Posterior cingulate gyrus (tissue), 11 donors: ENCODE measurements at places on chromosomes 5 and 9.

- DNase-seq = no peak
These were observed 53.5 kb upstream of the CDKN2AIPNL start for GRCh38 chr5:134464988-134465815.

DNA sequence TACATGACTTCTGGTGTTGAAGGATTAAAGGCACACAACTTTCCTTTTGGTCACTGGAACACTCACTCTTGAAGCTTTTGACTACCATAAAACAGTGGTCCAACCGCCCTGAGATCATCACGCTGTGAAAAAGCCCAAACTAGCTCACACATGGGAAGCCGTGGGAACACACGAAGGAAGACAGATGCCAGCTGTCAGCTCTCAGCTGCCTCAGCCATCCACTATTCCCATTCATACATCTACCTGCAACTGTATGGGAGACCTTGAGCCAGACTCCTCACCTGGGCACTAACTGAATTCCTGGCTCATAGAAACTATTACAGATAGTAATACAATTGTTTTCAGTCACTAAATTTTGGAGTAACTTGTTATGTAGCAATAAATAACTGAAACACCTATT lies 246.1 kb downstream of the MSX2 start:
- no peak for DNase-seq

GRCh38 chr5:156259618-156260017 lies 67.3 kb upstream of the SGCD start:
- no peak for DNase-seq

DNA sequence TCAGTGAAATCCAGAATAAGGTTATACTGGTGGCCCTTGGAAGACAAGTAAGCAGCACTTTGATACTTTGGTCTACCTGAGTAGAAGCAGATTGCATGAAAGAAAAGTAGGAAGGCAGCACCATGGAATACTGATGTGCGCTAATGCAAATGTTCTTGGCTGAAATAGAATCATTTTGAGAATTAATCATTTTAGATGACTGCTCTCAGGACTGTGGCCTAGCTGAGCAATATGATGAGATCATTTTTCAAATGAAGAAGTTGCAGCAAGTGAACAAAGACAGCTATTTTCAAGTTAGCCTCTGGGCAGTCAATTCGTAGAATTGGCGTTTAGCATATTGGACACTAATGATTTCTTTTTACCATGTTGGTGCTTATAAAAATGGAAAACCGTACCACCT lies 483.5 kb downstream of the TMEM232 start:
- DNase-seq = no peak

- no peak for DNase-seq
These were observed 8.3 kb upstream of the CCNO start for GRCh38 chr5:55241746-55242145.

GRCh38 chr9:5531101-5531882 lies 21.0 kb downstream of the PDCD1LG2 start:
- DNase-seq = no peak

GRCh38 chr5:74067748-74068541 lies 441.9 kb downstream of the ARHGEF28 start:
- DNase-seq = no peak

- no peak for DNase-seq
These were observed 97.2 kb downstream of the RALGPS1 start for GRCh38 chr9:127011772-127012171.

DNA sequence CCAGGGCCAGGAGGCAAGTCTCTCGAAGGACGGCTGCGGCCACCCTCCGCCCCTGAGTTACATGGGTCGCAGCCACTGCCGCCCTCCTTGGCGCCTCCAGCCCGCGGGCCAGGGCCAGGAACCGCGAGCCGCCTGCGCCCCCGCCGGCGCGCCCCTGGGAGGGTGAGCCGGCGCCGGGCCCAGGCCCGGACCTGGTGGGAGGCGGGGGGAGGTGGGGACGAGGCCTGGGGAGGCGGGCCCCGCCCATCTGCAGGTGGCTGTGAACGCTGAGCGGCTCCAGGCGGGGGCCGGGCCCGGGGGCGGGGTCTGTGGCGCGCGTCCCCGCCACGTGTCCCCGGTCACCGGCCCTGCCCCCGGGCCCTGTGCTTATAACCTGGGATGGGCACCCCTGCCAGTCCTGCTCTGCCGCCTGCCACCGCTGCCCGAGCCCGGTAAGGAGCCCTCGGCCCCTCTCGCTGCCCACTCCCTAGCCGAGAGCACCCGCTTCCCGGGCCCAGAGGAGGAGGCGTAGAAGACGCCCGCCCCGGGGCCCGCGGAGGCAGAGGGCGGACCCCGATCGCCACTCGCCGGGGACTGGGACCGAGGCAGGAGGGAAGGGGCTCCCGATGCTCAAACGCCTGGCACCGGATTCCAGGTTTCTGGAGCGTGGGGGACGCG lies at the start of gene ASS1:
Gene ASS1 (plus strand): TSS at position 397 of the 657 bp plus-strand sequence. CDS start 7,268 bp downstream, outside the sequence.
- no peak for DNase-seq

- DNase-seq = no peak
These were observed 20.7 kb upstream of the ANKRD34B start for GRCh38 chr5:80590766-80591165.

- DNase-seq = no peak
These were observed 72.9 kb downstream of the SMIM15 start for GRCh38 chr5:61089351-61089750.

DNA sequence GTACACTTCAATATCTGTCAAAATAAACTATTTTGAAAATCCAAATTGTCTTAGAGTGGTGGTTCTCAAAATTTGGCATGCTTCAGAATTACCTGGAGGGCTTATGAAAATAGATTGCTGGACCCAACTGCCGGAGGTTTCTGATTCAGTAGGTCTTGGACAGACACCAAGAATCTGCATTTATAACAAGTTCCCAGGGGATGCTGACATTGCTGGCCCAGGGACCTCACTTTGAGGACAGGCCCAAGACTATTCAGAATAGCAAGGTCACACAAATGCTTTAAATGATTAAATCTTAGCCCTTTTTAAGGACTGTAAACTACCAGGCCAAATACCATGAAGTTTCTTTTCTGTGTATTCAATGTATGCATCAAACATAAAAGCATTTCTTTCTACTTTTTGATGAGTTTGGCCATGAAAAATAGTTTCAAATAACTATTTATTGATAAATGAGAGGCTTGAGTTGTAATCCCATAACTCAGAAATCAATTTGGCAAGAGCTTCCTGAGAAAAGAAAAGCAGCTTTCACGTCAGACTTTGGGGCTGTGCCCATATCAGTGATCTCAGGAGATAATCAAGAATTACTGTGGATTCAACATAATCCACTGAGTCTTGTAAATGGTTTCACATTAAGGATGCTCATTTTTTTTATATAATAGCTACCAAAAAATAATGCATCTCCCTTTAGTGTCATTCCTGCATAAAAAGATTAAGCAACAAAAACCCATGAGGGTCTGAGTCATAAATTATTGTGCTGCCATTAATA lies 191.4 kb downstream of the FRMD3 start:
- DNase-seq = no peak

DNA sequence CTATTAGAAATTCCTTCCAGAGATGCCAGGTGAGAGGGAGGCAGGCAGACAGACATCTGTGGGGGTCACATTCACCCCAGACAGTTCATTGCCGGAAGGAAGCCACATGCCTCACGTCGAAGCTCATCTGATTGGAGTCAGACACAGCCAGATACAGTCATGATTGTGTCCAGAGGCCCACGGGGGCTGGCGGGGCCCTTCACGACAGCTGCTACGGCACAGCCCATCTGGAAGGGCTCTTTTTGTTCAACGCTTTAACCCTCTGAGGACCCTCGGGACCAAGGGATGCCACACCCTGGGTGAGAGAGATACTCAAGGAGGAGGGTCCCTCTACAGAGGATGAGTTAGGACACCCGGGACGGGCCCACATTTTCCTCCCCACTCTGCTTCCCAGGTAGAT lies 31.9 kb upstream of the GABRP start:
- DNase-seq = no peak

- no peak for DNase-seq
These were observed 580.2 kb upstream of the FAM174A start for GRCh38 chr5:99955006-99955405.

GRCh38 chr9:35686222-35687203 lies 3.2 kb downstream of the TPM2 start:
- DNase-seq = no peak

- no peak for DNase-seq
These were observed 103.9 kb downstream of the VAV2 start for GRCh38 chr9:133888048-133888808.

DNA sequence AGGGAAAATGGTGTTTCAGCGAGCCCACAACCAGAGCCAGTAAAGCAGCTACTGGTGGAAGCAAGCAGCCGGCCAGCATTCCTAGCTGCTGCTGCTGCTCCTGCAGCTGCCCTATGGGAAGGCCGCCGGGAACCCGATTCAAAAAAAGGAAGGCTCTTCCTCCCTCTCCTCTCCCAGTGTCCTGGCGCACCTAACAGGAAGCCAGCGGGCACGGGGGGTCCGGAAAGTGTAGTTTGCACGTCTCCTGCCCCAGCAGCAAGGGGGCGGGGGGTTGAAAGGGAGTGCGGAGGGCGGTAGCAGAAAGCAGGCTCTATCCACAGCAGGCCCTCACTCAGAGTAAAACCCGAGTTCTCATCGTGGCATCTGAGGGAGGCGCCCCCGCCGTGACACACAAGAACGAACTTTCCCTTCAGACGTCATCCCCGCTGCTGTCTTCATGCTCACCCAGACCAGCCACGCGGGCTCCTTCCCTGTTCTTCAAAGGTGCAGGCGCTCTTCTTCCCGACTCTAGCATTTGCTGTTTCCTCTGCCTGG lies 16.5 kb downstream of the GRXCR2 start:
- DNase-seq = peak; percentile 16

DNA sequence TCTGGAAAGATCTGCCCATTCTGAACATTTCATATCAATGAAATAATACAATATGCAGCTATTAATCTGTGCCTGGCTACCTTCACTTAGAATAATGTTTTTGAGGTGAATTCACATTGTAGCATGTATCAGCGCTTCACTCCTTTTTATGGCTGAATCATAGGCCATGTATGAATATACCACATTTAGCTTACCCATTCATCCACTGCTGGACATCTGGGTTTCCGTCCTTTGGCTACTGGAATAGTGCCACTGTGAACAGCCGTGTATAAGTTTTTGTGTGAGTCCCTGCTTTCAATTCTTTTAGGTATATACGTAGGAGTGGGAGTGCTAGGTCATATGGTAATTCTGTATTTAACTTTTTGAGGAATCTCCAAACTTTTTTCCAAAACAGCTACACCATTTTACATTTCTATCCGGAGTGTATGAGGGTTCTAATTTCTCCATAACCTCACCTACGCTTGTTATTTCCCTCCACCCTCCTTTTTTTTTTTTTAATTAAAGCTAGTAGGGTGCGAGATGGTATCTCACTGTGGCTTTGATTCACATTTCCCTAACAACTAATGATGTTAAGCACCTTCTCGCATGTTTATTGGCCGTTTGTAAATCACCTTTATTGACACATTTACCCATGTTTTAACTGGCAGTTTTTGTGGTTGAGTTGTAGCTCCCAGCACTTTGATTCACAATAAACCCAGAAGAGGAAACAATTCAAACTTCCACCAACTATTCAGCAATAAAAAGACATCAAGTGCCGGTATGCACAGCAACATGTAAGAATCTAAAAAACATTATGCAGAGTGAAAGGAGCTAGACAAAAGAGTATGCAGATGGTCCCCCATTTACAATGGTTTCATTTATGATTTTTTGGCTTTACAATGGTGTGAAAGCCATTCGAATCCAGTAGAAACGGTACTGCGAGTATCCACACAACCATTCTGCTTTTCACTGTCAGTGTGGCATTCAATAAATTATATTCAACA lies 8.1 kb downstream of the SEMA4D start:
- DNase-seq = no peak

DNA sequence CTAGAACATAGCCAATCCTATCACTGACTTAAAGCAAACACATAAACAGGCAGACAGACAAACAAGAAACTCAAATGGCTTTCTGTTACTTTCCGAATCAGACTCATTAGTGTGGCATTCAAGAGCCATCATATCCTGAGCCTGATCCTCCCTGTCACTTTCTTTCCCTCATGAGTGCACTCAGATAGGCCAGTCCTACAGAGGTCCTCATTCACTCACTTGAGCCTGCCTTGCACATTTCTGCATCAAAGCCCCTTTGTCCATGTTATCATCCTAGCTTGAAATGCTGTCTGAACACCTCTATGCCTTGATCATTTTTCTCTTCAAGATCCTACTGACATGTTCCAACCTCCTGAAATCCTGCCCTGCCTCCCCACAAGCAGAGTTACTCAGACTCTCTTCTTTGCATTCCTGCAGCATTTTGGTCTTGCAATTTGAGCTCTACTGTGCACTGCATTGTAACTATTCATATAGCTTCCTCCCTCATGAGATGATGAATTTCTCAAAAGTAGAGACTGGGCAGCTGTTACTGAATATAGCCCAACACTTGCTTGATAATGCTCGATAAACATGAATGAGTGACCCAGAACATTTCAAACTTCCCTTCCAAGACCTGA lies 126.9 kb downstream of the PALM2AKAP2 start:
- no peak for DNase-seq

GRCh38 chr5:152595405-152595804 lies 190.3 kb upstream of the NMUR2 start:
- DNase-seq = no peak

DNA sequence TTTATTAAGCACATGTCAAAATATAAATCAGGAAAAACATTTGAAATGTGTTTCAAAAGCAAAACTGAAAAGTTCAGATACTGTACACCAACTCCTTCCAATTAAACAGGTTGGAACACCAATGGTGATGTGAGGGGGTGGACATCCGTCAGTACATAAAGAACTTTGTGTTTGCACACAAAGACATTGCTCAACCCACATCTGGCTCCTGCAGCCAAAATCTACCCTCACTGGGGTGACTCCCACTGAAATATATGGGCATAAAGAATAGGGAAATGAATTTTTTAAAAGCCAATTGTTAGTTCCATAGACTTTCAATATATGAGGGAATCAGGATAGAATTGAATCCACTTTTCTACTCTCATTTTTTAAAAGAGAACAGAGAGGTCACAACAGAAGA lies 63.9 kb downstream of the MEGF9 start:
- no peak for DNase-seq
